Mucosa of descending colon (tissue), 3 donors: ENCODE measurements at places on chromosomes 5 and 9.

- DNase-seq: no peak
These were observed 435.2 kb upstream of the ADAMTS16 start for GRCh38 chr5:4704951-4705350.

GRCh38 chr9:14722391-14723035 is at the start of gene CER1:
Gene CER1 (minus strand): TSS chr9:14722733. CDS start chr9:14722672, 61 bp downstream.
- no peak for DNase-seq

DNA sequence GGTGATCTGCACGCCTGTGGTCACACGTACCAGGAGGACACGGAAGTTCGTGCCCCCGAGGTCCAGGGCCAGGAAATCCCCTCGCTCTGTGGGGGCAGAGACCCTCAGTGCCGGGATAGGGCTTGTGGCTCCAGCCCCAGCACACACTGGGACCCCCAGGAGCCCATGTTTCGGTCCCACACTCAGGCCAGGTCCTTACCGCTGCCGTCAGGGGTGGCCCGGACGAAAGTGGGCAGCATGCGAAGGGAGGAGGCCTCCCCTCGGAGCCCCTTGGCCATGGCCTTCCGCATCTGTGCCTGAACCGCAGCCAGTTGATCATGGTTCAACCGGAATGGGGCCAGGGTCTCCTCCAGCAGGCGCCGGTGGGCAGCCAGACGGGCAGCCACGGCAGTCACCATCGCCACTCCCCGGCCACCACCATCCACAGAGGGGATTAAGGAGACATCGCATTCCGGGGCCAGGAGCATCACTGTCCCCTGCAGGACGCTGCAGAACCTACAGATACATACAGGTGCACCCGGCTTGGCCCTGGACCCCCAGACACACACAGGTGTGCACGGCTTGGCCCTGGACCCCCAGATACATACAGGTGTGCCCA is 11.8 kb downstream of the HK3 start:
- DNase-seq: peak; percentile 8

DNA sequence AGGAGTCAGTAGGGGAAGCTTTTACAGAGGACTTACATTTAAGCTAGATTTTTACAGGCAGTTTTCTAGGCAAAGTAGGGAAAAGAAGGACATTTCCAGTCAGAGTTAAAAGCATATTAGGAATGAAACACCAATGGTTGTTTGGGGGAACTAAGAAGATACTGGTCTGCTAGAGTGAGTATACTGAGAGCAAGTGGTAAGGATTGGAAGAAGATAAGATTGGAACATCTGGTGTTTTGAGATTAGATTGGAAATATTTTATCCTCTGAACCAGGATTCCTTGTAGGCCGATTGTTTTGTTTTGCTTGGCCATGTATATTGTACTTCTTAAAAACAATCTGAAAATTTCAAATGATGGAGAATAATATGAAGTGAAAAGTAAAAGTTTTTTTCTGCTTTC is 7.7 kb downstream of the FBXO38 start:
- DNase-seq: no peak

DNA sequence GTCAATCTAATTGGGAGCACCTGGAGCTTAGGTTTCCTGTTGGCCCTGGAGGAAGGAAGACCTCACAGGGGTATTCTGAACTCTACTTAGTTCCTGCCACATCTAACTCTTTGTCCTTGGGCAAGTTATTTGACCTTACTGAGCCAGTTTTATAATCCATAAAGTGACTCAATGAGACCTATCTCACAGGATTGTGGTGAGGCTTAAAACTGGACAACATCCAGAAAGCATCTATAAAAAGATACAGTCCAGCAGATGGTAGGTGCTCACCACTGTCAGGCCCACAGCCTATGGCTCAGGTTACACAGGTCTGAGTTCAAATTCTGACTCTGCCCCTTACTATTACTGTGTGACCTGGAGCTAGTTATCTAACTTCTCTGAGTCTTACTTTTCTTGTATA is 23.3 kb downstream of the KCNV2 start:
- DNase-seq: no peak

- DNase-seq: peak; percentile 33
These were observed 62.0 kb downstream of the ANKH start for GRCh38 chr5:14809369-14810155.

GRCh38 chr9:70811638-70812037 is 309.8 kb downstream of the TRPM3 start:
- DNase-seq: no peak

GRCh38 chr5:163509291-163509951 is 4.0 kb downstream of the MAT2B start:
- no peak for DNase-seq

DNA sequence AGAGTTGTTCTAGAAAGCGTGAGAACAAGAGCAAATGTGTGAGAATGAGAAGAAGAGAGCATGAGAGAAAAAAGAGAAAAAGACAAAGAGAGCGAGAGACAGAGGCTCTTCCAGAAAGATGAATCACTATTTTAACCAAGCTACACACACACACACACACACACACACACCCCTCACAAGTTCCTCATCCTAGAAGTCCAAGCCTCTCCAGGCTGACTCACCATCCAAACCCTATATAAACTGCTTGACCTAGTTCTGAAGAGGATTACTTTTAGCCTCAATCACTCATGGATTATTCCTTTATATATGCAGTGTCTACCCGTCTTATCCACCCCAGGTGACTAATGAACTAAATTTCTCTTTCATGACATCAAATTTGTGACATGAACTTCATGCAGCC is 37.6 kb downstream of the C9orf57 start:
- peak; percentile 26 for DNase-seq

DNA sequence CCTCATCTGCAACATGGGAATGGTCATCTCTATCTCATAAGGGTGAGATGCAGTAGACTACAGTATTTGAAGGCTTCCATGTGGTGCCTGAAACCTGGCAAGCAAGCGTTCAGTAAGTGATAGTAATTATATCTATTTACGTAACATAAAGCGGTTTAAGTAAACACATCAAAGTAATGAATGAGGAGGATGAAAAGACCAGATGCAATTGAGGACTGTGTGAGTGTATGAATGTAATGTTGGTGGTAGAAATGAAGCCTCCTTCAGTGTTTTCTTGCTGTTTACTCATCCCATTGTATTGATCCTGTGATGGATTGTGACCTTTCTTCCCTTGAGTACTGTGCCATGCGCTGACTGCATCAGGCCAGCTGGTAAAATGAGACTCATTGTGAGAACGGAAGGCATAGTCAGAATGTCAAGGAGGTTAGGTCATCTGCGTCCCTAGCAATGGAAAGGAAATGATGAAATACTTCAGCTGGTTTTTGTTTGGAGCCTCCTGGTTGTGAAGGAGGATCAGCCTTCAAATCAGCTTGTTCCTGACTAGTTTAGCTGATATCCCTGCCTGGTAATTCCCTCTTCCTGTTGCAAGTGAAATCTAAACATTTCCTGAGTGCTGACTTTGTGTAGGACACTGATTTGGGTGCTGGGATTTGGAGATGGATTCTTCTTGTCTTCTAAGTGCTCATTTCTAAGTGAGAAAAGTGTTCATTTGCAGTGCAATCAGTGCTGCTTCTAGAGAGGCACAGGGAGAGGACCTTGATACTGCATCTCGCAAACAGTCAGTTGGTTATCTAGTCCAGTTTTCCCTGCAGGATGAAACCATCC is 35.6 kb downstream of the TNFSF8 start:
- no peak for DNase-seq

DNA sequence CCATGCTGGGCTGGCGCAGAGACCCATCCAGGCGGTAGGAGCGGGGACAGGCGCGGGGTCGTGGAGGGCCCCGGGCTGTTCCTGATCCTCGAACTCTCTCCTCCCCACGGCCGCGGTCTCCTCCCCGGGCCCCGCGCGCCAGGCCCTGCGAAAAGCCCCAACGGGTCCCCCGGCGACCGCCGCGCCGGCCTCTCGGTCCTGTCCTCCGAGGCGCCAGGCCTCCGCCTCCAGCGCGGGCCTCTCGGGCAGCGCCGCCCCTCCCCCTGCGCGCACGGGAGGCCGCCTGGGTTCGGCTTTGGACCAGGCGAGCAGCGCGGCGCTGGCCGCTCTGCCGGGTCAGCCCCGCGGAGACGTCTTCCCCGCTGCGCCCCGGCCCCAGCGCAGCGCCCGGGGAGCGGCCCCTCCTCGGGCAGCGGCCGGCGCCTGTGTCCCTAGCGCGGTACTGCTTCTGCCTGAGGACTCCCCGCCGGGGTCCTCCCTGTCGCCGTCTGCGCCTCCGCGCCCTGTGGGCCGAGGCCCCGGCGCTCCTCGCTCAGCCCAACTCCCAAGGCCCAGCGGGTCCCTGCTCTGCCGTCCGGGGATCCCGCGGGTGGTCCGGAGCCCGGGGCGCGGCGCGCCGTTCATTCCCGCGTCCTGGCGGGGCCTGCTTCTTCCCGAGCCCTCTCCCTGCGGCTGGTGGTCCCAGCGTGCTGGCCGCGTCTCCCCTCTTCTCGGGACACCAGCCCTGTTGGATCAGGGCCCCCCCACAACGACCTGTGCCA is 13.4 kb downstream of the COL23A1 start:
- no peak for DNase-seq

GRCh38 chr9:4530375-4530774 is 40.1 kb downstream of the SLC1A1 start:
- no peak for DNase-seq

GRCh38 chr5:83474991-83475390 is 3.4 kb downstream of the VCAN start:
- no peak for DNase-seq

DNA sequence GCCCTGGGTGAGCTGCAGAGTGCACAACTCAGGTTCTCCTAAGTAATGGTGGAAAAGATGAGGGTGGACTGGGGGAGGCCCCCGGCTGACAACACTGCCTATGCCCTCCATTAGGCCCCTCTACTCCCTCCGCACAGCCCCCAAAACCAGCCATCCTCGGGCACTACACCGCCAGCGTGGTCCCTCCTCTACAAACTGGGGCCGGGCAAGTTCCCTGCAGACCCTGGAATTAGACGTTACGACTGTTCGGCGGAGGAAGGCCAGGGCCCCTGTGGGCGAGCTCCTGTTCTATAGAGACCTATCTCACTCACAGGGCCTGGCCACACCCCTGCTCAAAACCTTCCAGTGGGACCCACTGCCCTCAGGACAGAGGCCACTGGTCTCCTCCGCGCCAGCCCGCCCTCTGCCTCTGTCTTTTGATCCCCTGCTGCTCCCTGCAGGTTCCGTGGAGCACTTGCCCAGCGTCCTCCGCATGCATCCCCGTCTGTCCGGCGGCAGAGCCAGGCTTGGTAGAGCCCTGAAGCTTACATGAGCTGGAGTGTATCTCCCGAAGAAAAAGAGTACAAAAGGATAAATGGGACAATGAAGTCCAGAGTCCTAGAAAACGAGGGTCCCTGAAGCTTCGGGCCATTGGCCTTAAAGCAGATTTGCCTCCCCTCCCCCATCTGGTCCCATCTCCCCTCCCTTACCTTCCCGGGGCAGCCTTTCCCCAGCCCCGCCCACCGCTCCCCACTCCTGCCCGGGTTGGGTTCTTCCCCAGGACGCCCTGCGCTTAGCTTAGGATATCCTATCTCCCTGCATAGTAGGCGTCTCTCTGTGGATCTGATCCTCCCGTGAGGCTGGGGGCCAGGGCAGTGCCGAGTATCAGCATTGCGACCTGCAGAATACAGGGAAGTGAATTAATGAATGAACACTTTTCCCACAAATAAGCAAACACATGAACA is 71.3 kb downstream of the HRH2 start:
- no peak for DNase-seq

GRCh38 chr5:116953251-116953930 is 378.8 kb upstream of the SEMA6A start:
- DNase-seq: no peak

DNA sequence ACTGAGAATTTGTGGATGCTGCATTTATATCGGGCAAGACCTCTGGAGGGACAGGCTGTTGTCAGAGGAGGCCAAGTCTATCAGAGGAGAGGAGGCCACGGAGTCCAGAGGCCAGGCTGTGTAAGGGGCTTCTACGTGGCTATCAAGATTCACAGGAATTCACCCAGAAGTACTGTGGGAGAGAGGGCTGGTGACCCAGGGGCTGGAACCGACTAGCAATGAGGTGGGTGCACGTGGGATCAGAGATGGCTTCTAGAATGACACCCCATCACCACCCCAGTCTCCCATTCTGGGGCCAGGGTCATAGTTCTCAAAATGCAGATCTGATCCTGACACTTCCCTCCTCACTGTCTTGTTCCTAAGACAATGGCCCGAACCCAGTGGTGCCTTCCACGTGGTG is 61.2 kb upstream of the PHYKPL start:
- DNase-seq: peak; percentile 21

- no peak for DNase-seq
These were observed 7.3 kb downstream of the SFXN1 start for GRCh38 chr5:175485631-175486030.

GRCh38 chr5:39661026-39661779 is 236.4 kb upstream of the DAB2 start:
- no peak for DNase-seq

DNA sequence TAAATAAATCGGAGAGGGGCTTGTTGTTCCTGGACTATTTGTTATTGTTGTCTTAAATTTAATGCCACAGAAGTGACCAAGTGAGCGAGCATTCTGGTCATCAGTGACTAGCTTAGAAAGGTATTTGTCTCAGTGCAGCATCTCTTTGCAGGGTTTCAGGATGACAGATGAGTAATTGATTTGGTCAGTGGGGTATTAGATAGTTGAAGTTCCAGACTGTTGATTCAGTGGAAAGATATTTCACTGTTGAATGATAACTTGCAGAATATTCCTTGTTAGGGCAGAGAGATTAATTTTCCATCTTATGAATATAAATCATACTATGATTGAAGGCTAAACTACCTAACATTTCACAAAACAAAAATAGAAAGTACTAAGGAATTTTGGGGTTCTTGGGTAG is 122.4 kb downstream of the TRIO start:
- no peak for DNase-seq

GRCh38 chr9:115591584-115591984 is 473.6 kb upstream of the TNC start:
- no peak for DNase-seq

DNA sequence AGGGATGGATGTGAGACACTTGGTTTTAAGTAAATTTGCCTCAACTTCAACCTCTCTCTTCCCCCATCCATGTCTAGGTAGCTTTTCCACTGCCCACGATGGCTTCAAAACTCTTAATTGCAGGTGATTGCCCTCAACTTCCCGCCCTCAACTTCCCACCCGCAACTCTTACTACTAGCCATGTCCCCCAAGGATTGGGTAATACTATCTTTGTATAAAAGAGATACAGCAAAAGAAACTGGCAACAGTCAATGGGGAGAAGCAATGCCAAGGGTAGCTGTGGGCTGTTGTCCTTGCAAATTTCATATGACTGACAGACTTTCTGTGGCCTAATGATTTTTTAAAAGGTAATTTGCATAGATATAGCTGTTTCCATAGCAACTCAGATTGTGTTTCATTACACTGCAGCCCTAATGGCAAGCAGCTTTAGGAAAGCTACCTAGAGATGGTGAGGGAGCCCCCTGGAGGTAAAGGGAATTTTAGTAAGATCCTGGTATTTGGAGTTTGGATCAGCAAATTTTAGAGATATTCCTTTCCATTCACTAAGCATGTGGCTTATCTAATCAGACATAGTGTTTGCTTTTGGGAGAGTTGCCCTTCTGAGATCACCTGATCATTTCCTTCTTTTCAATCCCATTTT is 421.5 kb upstream of the DAP start:
- DNase-seq: no peak

- no peak for DNase-seq
These were observed 38.4 kb upstream of the PLEKHG4B start for GRCh38 chr5:53381-54174.
